Peyer's patch (tissue), 4 donors: ENCODE measurements at places on chromosomes 3 and 15.

DNA sequence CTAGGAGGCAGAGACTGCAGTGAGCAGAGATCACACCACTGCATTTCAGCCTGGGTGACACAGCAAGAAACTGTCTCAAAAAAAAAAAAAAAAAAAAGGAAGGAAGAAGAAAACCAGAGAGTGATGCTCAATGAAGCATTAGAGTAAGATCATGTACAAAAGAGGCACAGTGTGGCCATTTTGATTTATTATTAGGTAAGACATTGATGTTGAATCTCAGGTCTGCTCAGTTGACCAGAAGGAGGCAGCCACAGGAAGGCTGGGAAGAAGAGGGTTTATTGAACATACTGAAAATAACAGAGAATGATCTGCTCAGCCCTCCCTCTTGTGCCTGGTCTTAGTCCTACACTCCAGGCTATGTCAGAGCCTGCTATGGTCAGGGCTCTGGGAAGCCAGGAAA lies 15.6 kb downstream of the LRRK1 start:
- DNase-seq: no peak

GRCh38 chr3:10845839-10846656 lies 30.0 kb downstream of the SLC6A11 start:
- no peak for DNase-seq

- no peak for DNase-seq
Measured at GRCh38 chr15:26670116-26670515, 102.8 kb downstream of the GABRB3 start.

- no peak for DNase-seq
Measured at GRCh38 chr3:27847697-27848096, 125.6 kb upstream of the EOMES start.

- DNase-seq: no peak
Measured at GRCh38 chr15:67685008-67685599, 140.2 kb upstream of the SKOR1 start.

DNA sequence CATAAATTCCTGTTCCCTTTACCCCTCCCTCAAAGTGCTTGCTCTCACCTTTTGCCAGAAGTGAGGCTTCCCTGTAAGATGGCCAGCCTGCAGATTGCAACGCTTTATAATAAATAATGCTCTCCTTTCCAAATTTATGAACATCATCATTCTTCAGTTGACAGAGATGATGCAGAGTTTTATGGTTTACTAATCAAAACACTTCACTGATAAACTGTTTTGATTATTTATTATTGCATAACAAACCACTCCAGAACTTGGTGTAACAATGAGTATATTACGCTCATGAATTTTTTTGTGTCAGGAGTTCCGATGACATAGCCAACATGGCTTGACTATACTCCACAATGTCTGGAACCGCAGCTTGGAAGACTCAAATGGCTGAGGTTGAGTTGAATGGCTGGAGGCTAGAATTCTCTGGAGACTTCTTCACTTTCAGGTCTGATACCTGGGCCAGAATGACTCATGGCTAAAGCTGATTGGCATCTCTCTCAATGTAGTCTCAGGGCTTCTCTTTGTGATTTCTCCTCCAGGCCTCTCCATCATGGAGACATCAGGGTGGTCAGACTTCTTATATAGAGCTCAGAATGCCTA lies 27.3 kb upstream of the TGFBR2 start:
- DNase-seq: no peak

GRCh38 chr3:51622413-51622812 lies 48.6 kb upstream of the TEX264 start:
- DNase-seq: no peak

GRCh38 chr3:18951333-18951732 lies 197.0 kb upstream of the KCNH8 start:
- DNase-seq: no peak

GRCh38 chr3:147299656-147300055 lies 106.7 kb downstream of the ZIC4 start:
- DNase-seq: no peak

DNA sequence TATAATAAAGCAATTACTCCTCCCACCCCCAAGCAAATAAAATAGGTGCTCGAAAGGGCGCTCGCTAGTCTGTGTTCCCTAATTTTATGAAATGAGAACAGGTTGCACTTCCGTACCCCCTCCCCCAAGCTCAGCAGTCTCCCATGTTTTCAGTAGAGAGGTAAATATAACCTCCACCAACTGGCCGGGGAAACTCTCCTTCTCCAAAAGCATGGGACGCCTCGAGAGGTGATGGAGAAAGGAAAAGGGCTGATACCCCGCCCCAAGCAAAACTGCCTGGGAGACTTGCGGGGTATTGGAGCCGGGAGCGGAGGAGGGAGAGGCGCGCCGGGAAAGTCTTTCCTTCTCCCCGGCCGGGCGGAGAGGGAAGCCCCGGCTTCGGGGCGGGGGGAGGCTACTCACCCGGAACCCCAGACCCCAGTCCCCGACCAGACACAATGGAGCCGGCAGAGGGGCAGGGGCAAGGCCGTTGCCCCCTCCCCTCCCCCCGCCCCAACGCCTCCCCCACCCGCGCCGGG lies 605 bp downstream of the DCUN1D1 start:
- DNase-seq: peak; percentile 65

DNA sequence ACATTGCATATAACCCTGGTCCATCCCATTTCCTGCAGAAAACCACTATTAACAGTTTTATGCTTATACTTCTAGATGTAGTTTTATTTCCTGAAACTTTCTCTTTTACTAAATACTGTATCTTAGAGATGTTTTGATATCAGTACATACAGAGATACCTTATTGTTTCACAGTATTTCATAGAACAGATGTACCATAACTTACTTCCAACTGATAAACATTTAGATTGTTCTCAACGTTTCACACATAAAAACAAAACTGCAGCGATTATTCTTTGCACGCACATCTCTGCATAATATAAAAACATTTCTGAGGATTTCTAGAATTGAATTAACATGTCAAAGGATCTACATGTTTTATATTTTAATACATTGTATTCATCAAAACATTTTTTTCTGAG lies 2.6 kb downstream of the ZNF80 start:
- DNase-seq: no peak

GRCh38 chr3:140494970-140495369 lies 182.9 kb upstream of the TRIM42 start:
- no peak for DNase-seq

- DNase-seq: no peak
Measured at GRCh38 chr3:194132465-194133286, 3.3 kb upstream of the HES1 start.
